Hindlimb muscle (tissue), 1 donor: ENCODE measurements at places on chromosomes 5 and 9.

DNA sequence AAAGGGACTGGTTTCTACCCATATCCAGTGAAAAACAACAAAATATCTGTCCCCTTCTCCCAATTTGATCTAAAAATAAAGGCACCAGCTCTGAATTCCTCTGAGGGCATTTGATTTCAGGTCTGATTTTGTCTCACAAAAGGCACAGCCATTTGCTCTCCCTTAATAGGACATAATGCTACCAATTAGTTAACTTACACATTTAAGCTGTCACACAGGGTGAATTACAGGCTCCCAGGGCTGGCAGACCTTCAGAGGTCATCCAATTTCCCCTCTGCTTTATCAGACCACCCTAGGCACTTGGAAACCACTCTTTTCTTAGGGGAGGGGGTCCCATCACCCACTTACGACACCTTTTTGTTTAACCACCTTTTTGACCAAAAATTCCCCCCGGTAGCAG, 319.9 kb downstream of the SPOCK1 start:
- no peak for DNase-seq

GRCh38 chr5:149379818-149380374, 804 bp upstream of the IL17B start:
- DNase-seq = no peak

- DNase-seq = no peak
Measured at GRCh38 chr5:155276231-155276630, 262.7 kb downstream of the KIF4B start.

DNA sequence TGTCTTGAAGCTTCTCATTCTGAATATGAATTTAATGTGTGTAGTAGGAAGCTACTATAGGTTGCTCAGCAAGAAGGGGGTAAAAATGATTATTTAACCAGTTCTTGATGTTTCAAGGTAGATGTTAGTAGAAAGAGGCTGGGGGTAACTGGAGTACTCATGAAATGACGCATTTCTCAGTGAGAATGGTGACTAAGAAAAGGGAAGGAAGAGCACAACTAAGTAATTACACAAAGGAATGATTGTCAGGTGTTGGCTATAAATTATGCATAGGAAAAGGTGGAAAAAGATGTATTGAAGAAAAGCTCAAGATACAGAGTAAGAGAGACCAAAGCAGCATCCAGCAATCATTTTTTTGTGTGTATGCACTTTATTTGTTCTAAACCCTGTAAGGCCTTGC, 1.4 kb upstream of the PSIP1 start:
- DNase-seq = no peak

- no peak for DNase-seq
Measured at GRCh38 chr9:121748074-121748473, 96.6 kb downstream of the DAB2IP start.

- no peak for DNase-seq
Measured at GRCh38 chr9:19026375-19026774, 6.6 kb downstream of the SAXO1 start.

DNA sequence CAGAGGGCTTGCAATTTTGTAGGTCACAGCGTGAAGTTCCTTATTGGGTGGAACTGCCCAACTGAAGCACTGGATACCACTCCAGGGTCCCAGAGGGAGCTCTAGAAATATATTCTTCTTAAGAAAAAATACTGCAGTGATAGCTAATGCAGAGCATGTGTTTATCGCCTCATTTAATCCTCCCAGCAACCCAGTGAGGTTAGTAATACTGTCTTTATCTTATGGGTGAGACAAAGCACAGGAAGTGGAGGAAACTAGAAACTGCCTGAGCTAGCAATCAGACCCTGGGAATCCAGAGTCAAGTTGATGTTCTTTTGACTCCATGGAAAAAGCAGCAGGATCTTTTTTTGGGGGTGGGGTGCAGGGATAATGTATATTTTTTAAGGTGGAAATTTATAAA, 153.3 kb downstream of the PJA2 start:
- no peak for DNase-seq

GRCh38 chr5:76376148-76376865, 26.8 kb upstream of the IQGAP2 start:
- no peak for DNase-seq

DNA sequence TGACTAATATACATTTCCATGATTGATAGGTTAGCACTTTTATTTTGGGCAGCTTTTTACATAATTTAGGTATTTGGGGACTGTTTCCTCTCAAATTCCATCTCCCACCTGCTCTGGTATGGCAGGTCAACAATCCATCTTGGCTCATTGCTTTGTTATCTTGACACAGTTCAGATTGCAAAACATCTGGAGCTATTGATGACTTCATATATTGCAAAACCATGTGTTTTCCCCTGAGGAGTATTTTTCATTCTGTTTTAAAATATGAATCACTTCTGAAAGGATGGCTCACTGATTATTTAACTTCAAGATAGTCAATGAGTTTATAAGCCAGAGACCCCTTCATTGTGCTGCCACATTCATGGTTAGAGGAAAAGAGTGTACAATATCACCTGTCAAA, 1206.0 kb upstream of the C9orf72 start:
- DNase-seq = peak; percentile 23

DNA sequence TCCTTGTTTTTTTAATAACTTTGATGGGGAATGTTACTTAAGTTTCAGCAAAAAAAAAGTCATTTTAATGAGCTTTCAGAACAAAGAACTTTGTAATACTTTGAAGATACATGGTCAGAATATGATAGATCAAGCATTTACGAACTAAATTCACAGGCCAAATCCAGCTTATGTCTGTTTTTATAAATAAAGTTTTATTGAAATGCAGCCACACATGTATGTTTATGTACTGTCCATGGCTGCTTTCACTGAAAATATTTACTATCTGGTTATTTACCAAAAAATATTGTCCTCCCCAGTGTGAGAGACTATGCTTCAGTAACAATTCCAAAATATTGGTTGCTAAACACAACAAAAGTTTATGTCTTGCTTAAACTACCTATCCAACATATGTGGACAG, 366.7 kb downstream of the PIK3R1 start:
- DNase-seq = no peak

DNA sequence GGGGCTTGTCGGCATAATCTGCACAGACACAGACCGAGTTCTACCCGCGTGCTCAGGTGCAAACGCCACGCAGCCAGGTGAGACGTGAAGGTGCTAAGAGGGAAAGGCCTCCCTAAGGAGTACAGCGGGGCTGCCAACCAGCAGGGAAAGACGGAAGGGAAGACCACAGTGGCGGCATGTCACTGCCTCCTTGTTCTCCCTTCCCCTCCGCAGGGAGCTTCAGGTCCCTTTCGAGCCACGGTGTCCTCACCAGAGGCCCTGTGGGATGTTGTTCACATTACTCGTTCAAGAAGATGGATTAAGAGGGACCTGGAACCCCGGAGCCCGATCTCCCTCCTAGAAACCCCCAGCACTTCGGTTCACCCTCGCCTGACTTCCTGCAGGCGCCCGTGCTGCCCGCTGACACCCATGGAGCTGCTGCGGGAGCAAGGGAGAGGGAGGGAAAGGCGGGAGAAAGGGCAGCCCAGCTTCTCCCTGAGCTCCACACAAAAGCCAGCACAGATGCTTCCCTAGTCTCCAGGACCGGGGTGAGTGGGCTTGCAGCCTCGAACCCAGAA, 686 bp downstream of the BRD9 start:
- no peak for DNase-seq

DNA sequence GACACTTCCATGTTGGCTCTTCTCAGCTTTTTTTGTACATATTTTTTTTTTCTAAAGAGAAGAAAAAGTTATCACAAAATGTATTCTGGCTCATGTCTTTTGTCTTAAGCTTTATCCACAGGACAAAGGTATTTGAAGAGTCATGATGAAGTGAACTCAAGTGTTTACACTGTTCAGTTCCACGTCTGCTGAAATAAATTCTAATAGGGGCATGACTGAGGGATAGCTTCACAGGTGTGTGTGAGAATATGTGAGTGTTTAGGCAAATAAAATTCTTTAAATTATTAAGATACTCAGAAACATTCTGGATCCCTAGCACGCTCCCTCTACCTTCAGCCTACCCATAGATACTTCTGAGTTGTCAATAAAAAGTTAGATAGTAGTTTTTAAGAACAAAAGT, 59.8 kb downstream of the BAAT start:
- no peak for DNase-seq

GRCh38 chr9:133403766-133404453, 13.9 kb downstream of the REXO4 start:
- DNase-seq = no peak

DNA sequence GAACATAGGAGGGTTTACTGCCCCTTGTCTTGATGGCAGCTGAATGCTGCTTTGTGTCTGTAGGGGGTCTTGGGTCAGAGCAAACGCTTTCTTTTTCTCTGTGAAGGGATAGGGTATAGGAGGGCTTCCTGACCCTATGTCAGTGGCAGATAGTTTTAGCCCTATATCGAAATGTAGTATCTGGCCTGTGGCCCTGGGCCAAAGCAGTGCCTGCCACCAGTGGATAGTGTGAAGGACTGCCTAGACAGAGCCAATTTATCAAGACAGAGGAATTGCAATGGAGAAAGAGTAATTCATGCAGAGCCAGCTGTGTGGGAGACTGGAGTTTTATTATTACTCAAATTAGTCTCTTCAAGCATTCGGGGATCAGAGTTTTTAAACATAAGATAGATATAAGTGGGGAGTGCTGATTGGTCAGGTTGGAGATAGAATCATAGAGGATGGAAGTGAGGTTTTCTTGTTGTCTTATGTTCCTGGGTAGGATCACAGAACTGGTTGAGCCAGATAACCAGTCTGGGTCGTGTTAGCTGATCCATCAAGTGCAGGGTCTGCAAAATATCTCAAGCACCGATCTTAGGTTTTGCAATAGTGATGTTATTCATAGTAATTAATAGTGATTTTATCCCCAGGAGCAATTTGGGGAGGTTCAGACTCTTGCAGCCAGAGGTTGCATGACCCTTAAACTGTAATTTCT, 178.5 kb downstream of the GDNF start:
- no peak for DNase-seq

DNA sequence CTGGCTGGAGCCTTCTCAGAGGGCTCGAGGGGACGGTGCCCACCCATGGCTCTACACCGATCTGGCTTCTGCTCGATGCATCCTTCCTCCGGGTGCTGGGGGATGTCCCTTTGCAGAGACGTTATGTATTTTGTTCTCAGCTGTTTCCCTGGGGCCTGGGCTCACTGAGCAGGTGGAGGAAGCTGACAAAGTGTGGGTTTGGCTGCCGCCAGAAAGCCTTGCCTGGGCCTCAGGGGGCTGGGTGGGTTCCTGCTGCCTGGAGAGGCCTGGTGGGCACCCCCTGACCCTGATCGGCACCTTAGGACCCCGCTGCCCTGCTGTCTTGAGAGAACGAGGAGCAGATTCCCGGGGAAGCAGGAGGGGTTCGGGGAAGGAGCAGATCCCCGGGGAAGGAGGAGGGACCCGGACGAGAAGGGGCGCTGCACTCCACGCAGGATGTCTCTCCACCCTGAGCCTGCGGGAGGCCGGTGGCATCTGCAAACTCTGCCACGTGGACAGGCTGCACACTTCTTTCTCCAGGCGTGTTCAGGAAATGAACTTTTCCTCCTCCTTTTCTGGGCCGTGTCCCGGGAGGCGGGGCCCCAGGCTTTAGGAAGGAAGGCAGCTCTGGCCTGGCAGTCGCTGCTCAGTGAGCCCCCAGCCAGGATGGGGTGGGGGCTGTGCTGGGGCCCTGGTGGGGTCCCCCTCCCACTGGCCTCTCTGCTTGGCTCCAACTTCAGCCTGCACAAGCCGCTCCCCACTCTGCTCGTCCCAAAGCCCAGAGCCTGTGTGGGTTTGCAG, 148.9 kb downstream of the RXRA start:
- DNase-seq = peak; percentile 94

- no peak for DNase-seq
Measured at GRCh38 chr9:36791222-36791950, 218.7 kb downstream of the MELK start.

DNA sequence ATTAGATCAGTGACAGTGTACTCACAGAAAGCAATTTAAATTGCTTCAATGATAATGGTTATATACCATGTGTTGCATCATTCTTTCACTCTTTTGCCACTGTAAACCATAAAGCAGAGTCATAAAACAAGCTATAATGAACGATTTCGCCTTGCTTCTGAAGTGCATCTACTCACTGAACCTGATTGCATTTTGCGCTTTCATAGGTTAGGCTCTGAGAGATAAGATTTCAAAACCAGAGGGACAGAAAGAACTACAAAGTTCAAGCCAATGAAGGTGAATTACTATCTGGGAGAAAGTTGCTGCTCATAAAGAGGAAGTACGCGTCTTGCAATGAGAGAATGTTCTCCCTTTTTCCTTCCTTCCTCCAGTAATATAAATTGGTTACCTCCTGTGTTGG, 412.7 kb downstream of the CETN3 start:
- no peak for DNase-seq

DNA sequence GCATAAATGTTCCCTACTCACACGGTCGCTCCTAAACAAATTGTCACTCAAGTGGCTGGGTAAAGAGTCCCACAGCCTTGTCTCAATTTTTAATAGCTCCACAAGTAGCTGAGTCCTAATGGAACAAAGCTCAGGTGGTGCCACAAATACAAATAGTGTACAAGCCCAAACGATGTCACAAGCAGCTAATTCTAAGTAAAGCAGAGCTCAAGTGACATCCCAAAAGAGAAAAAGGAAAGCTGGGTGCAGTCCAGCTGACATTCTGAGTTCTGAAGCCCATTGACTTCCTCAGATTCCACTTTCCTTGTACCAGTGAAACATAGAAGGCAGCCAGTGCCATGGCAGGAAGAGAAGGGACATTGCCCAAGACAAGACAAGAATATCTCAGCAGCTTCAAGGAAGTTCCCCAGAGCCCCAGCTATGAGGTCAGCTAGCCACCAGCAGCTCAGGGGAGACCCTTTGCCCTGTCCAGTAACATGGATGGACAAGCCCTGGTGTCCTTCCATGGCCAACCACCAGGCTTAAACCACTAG, 231.2 kb upstream of the SGCD start:
- DNase-seq = no peak

DNA sequence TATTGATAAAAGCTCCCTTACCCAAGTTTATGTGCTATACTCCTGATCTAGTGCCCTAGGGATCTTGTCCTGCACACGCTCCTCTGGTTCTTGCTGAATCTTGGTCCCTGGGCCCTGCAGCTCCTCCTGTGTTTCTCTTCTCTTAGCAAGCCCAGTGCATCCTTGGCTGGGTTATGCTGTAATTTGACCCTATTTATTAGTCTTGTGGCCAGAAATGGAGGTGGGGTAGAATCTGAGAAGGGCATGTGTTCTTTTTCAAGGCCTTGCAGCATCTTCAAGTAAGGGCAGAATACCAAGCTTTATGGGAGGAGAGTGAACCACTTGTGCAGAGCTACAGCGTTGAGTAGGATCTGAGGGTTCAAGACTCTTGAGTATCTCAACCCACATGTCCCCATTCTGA, 366.8 kb downstream of the FAM170A start:
- no peak for DNase-seq

- no peak for DNase-seq
Measured at GRCh38 chr5:179792612-179793467, 946 bp upstream of the LTC4S start.
